ENCODE measurements at places on chromosomes 11 and 22.
A peak's percentile ranks its signal among the peaks of the same experiment; 100 is the strongest.

DNA sequence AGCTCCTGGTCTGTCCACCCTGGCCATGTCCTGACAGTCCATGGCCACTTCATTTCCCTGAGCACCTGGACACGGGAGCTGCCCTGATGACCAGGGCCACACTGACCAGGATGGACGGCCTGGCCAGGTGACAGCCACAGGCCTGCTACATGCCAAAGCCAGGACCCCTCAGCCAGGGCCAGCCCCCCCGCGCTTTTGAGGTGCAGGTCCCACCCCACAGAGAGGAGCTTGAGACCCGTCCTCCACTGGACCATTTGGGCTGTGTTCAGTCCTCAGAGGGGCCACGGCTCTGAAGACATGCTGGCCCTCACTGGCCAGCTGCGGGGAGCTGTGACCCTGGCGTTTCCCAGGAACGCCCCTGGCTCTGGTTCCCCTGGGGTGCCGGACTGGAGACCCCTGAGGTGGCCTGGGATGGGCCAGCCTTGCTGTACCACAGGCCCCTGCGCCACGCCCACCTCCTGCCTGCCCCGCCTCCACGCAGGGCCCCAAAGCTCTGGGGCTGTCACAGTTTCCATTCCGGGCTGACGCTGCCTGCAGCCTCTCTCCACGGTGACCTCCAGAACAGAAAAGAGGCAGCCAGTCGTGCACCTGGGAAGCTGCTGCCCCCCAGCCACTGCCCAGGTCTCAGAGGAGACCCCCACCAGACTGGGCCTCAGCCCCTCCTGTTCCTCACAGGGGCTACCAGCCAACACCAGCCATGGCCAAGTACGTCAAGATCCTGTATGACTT is 18.2 kb downstream of the EPS8L2 start:
- no peak for DNase-seq

DNA sequence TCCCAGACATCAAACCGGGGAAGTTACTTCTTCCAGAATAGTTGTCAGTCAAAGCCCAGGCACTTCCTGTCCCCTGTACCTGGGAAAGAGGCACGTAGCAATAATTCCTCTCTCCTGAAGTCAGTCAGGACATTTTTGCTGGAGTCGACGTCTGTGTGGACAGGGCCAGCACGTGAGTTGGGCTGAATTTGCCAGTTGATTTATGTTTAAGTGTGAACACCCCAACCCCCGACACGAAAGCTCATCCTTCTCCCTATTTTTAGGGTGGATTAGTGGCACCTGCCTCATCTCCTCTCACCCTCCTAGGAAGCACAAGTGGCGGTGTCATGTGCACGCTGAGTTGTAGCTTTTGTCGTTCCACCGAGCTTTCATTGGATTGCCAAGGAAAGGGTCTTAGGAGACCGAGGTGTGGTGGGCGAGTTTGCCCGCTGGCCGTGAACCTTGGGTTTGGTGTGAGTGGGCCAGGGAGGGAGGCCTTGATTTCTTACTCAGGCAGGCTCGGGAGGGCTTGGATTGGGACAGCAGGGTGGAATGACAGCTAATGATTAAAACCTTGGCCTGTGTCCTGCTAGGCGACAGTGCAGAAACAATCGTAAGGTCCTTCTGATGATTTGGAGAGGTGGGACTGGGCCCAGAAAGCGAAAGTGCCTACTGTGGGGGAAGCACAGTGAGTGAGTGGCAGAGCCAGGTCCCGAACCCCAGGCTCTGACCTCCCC is 87.0 kb upstream of the CRYBB3 start:
- no peak for DNase-seq

- DNase-seq, result no peak
Measured at GRCh38 chr11:19073454-19074415, 13.2 kb upstream of the MRGPRX2 start.

GRCh38 chr11:73372375-73372993 is 3.7 kb upstream of the RELT start:
- DNase-seq, result no peak

DNA sequence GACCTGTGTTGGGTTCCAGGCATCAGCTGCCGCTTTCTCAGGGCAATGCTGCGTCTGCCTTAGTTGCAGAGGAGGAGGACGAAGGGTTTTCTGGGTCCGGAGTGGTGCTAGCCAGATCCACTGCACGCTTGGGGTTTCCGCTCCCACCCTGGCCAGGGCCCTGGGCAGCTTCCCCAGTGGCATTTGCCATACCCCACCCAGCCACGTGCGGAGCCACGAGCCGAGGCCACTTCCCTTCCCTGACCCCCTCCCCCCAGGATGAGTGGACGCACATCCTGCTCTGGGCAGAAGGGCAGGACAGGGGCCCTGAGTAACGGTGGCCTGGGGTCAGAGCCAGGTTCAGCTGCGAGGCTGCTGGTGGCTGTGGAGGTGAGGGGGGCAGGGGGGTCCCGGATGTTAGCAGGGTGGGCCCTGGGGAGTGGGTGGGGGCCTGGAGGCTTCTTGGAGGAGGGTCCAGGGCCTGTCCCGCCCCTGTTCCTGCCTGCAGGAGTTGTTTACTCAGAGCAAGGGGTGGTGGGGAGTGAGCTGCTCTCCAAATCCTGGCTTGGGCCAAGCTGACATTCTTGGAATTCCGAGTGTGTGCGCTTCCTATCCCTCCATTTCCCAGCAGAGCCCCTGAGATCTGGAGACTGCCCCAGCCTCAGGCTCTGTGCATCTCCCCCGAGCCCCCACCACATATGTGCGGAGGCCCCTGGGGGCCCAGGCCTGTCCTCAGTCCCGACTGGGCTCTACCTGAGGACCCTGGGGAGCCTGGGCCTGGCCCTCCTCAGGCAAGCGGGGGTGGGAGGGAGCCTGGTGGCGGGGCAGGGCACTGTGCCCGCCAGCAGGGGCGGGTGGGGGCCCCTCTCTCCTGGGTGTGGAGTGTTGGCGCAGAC is 1.4 kb downstream of the TSPAN4 start:
- no peak for DNase-seq

DNA sequence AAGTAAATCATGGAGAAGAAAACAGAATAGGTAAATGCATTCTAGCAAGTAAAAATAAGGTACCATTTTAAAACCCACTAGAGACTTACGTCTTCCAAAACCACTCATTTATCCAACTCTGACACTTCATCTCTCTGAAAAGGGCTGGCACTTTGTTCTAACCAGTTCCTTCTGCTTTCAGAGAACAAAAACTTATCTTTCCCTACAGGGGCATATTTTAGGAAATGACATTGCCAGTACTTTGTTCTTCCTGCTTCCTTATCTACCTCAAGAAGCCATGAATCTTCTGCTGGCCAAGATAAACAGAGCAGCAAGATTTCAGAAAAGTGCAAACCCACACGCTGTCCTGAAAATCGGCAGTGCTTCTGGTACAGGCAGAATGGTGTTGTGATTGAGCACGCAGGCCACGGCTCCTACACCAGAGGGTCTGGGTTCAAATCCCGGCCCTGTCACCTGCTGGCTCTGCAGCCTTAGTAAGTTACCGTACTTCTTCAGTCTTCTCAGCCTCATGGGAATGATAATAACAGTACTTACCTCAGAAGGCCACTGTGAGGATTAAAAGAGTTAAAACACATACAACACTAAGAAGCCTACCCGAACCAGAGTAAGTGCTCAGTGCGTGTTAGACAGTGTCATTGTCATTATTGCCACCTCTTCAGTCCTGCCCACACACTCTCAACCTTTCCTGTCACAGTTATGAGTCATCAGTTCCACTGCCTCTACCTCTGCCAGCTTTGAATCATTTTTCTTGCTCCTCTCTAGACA is 11.0 kb downstream of the MPZL3 start:
- peak; percentile 51 for DNase-seq

- no peak for DNase-seq
Measured at GRCh38 chr11:118215262-118215661, 9.5 kb downstream of the JAML start.

DNA sequence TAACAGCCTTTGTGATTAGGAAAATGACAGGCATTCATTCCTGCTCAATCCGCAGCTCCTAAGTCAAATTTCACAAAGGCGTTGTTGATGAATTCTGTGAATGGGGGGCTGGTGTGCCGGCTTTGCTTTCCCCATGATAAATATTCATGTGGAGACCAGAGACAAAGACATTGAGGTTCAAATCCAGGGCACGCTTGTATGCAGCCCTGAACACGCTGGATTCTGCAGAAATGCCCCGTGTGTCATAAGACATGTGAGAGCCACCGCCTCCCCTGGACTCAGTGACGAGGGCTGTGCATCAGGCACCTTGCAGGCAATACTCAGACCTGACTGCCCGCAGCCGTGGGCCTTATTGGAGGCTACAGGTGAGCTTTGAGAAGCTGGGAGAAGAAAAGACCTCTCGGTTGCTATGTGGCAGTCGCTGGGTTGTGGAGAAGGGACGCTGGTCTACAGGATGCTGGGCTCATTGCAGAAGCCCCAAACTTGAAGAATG is 906.2 kb downstream of the BRD1 start:
- DNase-seq, result no peak

- no peak for DNase-seq
Measured at GRCh38 chr11:23932485-23932898, 564.4 kb upstream of the LUZP2 start.

DNA sequence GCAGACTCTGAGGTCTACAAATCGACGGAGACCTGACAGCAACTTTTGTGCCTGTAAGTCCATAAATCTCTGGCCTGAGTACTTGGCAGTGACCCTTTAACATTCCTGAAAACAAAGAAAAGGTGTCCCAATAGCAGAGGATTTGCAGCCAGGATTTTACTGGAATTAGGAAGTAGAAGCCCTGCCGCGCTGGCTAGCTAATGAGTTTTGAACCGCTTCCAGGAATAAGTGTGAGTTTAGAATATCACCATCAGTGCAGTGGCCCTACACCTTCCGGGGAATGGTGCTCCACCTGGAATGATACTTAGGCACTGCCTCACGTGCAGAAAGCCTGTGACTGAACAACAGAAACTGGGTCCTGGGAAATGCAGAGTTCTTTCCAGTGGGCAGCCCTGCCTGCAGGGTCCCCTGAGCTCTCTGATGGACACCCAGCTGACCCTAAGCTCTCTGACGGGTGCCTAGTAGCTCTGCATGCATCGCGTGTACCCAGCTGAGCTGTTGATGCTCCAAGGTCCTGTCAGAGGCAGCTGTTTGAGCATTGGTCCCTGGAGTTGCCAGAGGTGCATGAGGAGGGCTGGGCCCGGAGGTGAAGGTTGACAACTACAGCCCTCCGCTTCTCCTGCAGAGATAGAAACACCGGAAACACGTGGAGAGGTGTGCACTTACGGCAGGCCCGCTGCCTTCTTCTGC is 380.9 kb downstream of the TBC1D22A start:
- DNase-seq, result no peak

- DNase-seq, result no peak
Measured at GRCh38 chr11:62444835-62445234, 26.0 kb downstream of the SCGB1A1 start.

Measured in activated T-helper 9 cell treated with anti-CD3 and anti-CD28 coated beads, Interleukin-2, amount 50 U/mL, for 16 hours (primary cell).